ENCODE measurements at places on chromosomes 7 and 10.

DNA sequence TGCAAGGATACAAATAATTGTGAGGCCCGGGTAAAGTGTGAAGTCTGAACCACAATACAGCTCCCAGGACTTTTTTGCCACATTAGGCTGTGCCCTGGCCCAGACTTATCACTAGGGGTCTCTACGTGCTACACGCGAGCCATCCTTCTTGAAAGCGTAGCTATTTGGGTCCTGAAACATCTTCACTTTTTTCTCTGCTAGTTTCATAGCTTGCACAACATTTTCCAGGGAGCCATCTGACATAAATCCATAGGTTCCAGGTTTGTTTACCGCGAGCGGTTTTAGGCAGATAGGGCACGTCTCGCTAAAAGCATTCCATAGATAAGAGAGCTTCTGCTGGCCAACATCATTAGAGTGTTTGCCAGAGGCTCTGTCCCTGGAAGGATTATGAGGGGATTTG lies 226.5 kb downstream of the RPS24 start:
- DNase-seq, result no peak

GRCh38 chr7:109246330-109247077 lies 676.8 kb downstream of the DNAJB9 start:
- DNase-seq, result no peak

- no peak for DNase-seq
Measured at GRCh38 chr7:137386966-137387365, 43.4 kb upstream of the PTN start.

DNA sequence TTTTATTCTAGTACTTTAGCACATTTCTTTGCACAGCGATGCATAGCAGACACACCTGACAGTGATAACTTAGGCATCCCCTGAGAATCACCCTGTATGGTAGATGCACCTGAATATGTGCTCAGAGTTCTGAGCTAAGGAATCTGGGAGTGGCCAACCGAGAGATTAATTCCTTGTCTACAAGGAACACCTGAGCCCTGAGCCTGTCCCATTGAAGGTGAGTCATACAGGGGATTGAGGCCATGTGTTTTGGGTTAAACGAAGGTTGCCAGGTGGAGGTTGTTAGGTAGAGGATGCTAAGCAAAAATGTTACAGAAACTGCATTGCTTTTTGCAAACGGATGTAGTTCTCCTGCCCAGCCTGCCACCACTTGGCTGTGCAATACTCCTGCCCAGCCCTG lies 128.9 kb downstream of the AMPH start:
- DNase-seq, result no peak
